ENCODE measurements at places on chromosomes 6 and 20. TPM values are rescaled to one million over a fixed set of nuclear protein-coding genes. Genes with fewer than 3 reads are reported as not detected.

UCKL1 gene
- 37.0 TPM for total RNA-seq

ERVFRD-1 gene
- total RNA-seq = 0.42 TPM

- no peak for DNase-seq
Observed at GRCh38 chr6:88166493-88167351, 575 bp upstream of the CNR1 start.

GRCh38 chr6:27250277-27251111 lies 3.0 kb downstream of the PRSS16 start:
- peak; percentile 81 for DNase-seq

DNA sequence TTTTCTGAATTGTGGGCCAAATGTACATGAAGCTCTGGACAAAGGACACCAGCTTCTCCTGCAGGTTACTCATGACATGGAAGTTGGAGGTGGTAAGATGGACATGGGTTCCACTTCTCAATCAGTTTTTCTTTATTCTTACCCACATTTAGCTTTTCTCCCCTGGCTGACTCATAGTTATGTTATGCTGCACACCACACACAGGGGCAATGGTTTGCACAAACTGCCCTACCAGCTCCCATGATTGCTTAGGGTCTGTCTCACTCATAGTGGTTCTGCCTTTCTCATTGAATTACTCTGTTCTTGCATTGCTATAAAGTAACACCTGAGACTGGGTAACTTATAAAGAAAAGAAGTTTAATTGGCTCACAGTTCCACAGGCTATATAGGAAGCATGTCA lies 4.5 kb upstream of the CD109 start:
- DNase-seq = no peak
